ENCODE measurements at places on chromosomes 1 and 21. TPM values are rescaled to one million over a fixed set of nuclear protein-coding genes. Genes with fewer than 3 reads are reported as not detected.

The OR2T3 gene
- total RNA-seq = not detected

The TTC39A gene
- not detected for total RNA-seq

The PCBP3 gene
- total RNA-seq = 14.5 TPM

The CIART gene
- 8.5 TPM for total RNA-seq

The VHLL gene
- not detected for total RNA-seq

The GIPC2 gene
- total RNA-seq = 0.12 TPM

The PEAR1 gene
- total RNA-seq = 7.7 TPM

The GJA9 gene
- total RNA-seq = not detected

All from cardiac ventricle fibroblast (primary cell).